ENCODE measurements at places on chromosomes 5 and 9.
A peak's percentile ranks its signal among the peaks of the same experiment; 100 is the strongest.

- DNase-seq = no peak
Observed at GRCh38 chr5:4295663-4296339, 700.2 kb downstream of the IRX1 start.

DNA sequence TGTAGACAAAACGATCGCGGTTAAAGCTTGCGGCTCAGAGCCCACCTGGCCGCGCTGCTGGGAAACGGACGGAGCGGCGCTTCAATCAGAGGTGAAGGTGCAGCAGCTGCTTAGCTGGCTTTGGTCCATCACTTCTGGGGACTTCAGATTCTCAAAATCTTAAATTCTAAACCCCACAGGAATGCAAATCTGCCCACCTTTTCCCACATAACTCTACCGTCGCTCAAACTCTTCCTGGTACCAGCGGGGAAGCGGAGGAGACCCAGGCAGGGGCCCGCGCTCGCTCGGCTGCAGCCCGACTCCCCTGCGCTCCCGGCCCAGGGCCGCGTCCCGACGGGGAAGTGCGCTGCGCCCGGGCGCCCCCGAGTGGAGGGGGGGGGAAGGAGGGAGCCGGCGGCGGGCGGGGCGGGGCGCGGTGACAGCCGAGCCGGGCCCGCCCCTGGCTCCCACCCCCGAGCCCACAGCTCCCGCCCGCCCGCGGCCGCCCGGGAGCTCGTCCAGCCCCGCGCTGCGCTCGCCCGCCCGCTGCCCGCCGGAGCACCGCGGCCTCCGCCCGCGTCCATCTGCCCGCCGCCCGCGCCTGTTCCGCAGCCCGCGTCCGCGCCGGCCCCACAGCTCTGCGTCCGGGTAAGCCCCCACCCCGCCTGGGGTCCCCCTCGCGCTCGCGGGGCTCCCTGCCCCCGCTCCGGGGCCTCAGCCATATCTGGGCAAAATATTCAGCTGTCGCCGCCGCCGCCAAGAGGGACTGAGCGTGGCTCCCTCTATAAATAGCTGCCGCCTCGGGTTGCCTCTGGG is at the start of gene TMOD1:
TMOD1 (plus strand) TSS at position 490 of the 795 bp plus-strand sequence. CDS start 22,523 bp downstream, outside the sequence.
- DNase-seq = peak; percentile 31

DNA sequence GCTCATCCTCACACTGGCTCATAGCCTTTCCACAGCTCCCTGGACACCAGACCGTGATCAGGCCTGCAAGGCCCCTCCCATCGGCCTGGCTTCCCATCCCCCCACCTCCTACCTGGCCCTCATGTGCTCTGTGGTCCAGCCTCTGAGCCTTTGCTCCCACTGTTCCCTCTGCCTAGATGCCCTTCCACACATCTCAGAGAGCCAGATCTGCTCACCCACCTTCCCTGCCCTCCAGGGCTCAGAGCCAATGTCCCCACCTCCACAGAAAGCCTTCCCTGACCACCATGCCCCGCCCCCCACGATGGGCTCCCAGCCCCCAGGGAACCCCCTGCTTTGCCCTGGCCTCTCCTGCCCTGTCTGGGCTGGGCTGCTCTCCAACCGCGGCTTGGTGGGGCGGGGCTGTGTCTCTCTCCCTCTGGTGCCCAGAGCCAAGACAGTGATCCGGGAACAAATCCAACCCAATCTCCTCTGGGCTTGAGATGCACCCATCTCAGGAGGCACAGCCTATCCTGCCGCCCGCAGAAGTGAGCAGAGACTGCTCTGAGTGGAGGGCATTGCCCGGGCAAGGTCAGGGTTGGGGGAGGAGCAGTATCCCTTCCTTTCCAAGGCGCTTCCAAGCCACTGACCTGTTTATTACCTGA is 1.6 kb downstream of the NINJ1 start:
- no peak for DNase-seq

- DNase-seq = no peak
Observed at GRCh38 chr5:132203916-132204315, 23.7 kb downstream of the P4HA2 start.

DNA sequence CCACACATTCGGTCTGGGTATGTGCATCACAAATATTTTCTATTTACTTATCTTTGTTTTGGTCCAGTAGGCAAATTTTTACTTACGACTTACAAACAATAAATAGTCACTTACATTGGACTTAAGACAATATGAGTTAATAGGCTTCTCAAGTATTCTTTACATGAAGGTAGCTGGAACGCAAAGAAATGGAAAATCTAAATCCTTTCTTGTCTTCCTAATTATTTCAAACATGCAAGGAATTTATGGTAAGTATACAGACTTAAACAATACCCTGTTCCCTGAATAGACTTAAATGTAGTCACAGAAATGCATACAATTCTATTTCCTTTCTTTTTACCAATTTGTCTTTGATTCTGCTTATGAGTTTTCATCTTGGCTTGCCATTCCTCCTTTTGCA is 262.6 kb upstream of the EFNA5 start:
- DNase-seq = no peak

DNA sequence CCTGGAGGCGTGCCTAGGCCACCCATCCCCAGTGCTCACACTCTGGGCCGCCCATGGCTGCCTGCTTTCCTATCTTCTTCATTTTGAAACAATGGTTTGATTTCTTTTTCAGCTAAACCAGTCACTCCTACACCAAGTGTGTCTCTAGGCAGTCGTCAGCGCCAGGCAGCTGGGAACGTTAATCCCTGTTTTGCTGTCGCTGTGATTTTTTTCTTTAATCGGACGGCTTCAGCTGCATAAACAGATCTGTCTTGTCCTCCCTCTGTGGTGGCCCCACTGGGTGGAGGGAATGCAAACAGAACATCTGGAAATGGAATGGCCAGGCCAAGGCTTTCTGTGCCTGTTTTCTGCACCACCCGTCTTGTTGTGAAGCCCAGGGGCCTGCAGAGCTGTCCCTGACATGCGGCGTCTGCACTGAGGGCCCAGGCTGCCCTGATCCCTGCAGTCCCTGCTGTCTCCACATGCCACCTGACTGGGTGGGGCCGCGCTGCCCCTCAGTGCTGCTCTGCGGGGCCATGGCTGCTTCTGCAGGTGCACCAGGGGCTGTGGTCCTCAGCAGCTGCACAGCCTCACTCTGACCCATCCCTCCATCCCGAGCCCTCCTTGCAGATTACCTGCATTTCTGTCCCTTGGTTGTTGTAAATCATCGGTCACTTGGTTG is 51.5 kb downstream of the WNK2 start:
- DNase-seq = no peak
